ENCODE measurements at places on chromosomes 2 and 18.

DNA sequence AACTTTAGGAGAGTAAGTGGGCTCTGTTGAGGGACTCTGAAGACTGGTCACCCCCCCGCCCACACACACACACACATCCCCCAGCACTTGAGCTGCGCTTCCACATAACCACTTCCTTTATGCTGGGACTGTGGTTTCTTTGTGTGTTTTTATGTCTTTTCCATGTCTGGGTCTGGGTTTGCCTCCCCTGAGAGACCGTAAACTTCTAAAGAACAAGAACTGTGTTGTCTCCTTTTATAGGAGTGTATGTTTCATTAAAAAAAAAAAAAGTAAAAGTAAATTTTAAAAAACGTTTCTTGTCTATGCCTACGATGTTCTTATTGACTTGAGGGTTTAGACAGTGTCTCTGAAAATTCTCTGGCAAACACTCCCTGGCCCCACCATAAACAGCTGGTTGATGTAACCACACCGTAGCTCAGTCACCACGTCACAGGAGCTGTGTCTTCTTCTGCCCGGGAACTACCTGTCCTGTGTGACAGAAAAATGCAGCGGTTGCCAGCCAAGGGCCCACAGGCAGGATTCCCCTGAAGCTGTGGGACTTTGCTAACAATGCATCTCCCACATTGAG, 68.0 kb downstream of the KLHL29 start:
- no peak for DNase-seq

GRCh38 chr18:5059696-5060032, 137.4 kb downstream of the AKAIN1 start:
- DNase-seq, result no peak

DNA sequence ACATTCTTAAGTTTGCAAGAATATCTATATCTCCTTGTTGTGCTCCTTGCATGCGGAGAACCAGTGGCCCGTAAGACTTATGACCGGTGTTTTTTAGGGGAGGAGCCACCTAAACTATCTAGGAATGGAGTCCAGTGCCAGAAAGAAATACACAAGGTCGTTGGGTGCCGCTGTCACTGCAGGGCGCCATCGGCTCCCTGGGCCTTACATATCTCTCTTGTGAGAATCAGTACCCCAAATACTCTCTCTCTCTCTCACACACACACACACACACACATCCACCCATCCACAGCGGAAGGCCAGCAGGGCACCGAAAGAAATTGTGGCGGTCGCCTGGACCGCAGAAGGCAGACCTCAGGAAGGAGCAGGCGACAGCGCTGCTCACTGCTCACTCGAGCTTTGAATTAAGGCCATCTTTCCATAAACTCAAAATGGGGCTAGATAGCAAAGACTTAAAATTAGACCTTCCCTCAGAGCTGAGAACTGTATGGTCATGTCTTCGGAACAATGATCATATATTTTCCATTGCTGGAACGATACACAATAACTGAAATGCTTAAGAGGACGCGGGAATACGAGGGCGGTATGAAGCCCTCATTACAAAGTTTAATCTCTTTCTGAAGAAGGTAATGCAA, 10.4 kb downstream of the NR4A2 start:
- peak; percentile 21 for DNase-seq

DNA sequence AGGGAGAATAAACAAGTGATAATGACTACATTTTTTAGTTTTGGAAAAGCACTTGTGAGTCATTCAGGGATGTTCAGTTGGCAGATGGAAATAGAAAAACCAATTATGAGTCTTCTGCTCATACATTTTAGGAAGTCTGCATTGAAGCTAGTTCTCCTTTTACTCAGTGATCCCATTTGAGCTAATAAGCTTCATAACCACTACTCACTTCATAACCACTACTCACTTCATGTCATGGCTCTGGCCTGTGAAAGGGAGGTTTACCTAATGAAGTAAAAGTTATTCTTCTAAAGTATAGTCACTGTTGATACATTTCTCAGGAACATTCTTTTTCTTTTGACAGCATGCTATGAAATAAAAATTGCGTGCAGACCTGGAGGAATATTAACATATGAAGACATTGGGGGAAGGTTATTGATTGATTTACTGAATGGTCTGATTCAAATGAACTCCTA, 948.7 kb downstream of the TSN start:
- no peak for DNase-seq

GRCh38 chr18:9796935-9797549, 88.7 kb upstream of the TXNDC2 start:
- DNase-seq, result no peak

DNA sequence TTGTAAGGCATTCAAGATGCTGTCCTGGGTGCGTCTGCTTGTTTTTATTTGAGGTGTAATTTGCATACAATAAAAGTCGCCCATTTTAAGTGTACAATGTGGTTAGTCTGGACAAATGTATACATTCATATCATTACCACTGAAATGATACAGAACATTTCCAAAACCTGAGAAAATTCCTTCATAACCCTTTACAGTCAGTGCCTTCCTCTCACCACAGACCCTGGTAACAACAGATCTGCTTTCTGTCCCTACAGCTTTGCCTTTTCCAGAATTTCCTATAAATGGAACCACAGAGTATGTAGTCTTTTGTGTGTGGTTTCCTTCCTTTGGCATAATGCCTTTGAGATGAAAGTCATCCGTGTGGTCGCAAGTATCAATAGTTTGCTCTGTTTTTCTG, 45.8 kb upstream of the NFU1 start:
- DNase-seq, result no peak

DNA sequence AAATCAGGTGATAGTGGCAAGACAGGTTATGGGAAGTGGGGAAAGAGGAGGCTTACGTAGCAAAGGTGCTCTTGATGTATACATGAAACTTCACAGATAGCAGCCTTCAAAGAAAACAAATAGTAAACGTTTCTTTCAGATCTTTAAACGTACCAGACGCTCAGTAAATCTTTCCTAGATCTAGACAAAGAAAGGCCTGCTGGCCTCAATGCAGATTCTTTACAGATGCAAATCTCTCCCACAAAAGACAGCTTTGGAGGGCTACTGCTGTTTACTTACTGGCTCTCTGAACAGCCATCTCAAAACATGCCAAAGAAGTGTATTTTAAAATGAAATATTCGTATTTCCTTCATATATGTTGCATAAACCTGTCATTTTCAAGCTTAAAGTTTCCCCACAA, 1279.9 kb upstream of the NRXN1 start:
- no peak for DNase-seq

- no peak for DNase-seq
These were observed 212.2 kb downstream of the TRIB2 start for GRCh38 chr2:12928775-12929401.

DNA sequence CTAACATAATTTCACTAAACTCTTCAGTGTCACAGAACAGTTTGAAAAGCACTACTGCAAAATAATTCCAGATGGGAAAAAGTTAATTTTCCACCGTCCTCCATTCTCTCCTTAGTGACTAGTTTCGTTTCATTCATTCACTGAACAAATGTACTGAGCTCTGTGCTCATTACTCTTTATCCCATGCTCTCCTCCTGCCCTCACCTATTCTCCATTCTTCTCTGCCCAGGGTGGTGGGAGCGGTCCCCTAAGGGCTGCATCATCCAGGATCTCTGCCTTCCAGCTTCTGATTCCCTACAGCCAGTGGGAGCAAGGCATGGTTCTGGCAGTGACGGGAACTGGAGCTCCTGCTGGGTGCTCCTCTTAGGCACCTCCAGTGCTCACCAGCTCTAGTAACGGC, 133.9 kb upstream of the TLK1 start:
- no peak for DNase-seq

- no peak for DNase-seq
These were observed 7.2 kb downstream of the PCARE start for GRCh38 chr2:29066997-29067605.

DNA sequence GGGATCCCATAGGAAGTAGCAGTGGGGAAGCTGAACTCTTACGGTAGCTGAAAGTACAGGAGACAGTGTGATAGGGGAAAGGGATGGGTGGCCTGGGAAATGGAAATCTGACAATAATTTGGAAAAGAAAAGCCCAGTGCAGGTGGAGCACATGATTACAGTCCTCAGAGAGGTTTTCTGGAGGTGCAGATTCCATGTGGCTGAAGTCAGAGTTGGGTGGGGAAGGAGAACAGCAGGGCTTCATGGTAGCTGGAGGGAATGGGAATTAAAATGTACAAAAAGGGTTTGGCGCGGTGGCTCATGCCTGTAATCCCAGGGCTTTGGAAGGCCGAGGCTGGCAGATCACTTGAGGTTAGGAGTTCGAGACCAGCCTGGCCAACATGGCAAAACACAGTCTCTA, 12.2 kb downstream of the HRH4 start:
- DNase-seq, result no peak

- DNase-seq, result no peak
These were observed 251.8 kb upstream of the SMIM21 start for GRCh38 chr18:75679331-75679730.

DNA sequence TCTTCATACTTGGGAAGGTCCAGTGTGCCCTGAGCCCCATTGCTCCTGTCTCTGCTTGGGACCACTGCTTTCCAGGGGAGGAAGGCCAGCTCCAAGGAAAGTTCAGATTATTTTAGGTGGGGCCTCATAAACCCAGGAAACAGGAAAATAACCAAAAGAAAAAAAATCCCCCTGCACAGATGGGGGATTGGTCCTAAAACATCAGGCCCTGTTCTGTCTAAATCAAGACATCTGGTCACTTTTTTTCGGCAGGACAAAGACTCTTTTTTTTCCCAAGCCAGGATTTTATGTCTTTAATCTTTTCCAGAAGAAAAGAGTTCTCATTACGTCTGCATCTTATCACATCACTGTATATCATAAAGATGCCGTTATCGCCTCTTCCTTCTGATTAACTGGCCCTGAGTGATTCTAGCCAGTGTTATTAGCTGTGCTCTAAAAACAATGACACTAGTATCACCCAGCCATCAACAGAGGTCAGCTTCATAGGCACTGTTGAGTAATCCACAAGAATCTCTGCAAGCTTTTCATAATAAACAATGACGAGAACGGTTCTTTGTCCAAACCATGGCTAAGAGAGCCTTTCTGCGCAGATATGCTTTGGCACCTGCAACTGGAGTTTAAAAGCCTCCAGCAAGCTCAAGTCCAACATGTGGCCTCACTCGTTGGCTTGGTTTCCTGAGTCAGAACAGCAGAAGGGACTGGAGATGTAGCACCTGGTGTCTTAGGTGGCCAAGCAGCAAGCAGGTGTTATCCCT, 138.2 kb downstream of the VAPA start:
- no peak for DNase-seq

- DNase-seq, result no peak
These were observed 408.4 kb downstream of the RIT2 start for GRCh38 chr18:42707080-42707479.

- no peak for DNase-seq
These were observed 19.5 kb upstream of the CCDC102B start for GRCh38 chr18:68778280-68778886.

DNA sequence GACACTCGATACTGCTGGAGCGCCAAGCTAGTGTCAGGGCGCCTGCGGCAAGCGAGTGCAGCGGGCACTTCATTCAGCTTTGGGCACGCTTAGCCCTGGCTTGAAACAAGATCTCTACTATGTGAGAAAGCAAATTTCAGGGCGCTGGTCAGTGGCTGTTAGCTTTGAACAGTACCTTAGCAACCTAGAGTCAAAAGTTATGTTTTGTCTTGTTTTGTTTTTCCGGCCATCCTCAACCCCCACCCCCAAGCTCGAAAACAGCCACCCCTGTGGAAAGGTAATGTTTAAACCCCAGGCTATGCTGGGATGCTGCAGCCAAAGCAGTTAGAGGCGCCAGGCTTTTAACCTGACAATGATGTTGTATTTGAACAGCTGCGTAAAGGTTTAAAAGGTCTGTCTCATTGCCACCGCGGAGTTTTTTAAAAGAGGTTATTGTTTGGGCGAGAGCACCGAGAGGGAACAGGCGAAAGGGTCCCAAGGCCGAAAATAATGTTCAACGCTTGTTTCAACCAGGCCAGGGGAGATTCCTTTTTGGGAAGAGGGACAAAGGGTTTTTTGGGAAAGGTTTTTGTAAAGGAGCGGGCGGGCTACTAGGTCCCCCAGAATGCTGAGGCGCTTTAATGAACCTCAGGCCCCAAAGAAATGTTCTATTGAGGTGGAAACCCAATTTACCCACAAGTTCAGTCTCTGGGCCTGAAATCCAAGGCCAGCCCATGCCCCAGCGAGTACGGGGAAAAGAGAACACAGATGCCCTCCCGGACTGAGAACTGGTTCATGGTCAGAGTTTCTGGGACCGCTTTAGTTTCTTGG, 2.3 kb upstream of the HOXD10 start:
- DNase-seq, result no peak

- no peak for DNase-seq
These were observed 66.6 kb downstream of the MYO3B start for GRCh38 chr2:170244555-170244954.

DNA sequence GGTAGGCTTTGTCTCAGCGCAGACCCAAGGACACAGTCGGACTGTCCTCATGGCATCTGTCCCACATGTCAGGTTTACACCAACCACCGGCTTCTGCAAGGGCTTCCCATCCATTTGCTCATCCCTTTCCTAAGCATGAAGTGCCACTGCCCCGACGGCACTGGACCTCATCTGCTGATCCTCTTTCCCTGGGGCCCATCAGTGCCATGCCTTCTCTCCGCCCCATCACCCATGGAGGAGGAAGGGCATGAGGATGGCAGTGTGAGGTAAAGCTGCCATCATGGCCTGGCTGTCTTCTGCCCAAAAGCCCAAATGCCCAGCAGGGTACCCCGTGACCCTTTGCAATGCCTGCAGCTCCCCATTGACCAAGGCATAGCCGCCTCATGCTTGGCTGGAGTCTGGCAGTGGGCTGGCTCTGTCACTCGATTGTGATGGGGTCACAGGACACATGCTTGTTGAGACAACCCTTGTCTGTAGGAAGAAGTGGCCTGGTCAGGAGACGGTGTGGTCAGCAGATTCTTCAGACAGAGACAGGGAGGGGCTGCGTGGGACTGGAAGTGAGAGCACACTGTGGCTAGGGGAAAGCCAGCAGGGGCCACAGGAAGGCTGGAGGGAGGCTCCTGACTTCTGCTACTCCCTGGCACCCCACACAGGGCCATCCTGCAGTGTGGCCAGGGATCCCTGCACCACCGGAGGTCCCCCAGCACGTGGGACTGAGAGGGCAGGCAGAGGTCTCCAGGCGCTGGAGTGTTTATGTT, 493.7 kb upstream of the HS6ST1 start:
- no peak for DNase-seq

DNA sequence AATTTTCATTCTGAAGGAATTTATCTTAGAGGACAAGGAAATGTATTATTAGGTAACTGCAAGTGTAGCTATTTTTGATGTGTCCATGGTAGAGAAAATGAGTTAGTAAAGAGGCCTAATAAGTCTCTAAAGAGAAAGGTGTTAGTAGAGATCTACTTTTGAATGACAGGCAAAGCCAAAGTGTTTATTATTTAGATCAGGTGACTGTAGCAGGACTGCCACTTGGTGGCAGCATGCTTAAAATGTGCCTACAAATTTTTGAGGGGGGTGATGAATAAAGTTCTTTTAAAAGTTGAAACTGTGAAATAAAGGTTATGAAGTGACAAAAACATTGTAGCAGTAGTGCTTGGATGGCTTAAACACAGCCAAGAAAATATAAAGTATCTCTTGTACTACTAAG, 421.5 kb upstream of the MEIS1 start:
- DNase-seq, result no peak

DNA sequence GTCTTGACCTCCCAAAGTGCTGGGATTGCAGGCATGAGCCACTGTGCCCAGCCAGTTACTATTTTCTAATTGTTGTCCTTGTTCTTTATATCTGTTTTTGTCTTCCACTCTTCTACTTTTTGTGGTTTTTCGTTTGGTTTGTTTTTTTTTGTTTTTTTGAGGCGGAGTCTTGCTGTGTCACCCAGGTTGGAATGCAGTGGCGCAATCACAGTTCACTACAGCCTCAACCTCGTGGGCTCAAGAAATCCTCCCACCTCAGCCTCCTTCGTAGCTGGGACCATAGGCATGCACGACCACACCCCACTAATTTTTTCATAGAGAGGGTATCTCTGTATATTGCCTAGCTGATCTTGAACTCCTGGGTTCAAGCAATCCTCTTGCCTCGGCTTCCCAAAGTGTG, 100.7 kb downstream of the EHBP1 start:
- no peak for DNase-seq
